ENCODE measurements at places on chromosomes 5 and 9.

DNA sequence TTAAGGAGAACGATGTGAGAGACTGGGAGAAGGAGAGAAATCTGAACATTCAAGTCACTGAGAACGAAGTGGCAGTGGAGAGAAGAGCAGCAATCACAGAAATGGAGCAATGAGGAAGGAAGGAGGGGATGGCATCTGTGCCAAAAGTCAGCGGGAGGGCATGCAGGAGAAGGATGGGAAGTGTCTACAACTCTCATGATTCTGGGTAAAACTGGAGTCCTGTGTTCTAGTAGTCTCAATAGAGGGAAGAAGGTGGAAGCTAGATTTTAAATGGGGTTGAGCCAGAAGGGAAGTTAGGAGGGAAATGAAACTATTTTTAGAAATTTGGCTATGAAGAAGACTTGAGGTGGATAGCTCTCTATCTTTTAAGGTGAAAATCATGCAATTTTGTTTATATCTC lies 39.1 kb upstream of the SPATA31C2 start:
- DNase-seq: no peak

- no peak for DNase-seq
Observed at GRCh38 chr5:154302161-154302560, 111.6 kb downstream of the GALNT10 start.

DNA sequence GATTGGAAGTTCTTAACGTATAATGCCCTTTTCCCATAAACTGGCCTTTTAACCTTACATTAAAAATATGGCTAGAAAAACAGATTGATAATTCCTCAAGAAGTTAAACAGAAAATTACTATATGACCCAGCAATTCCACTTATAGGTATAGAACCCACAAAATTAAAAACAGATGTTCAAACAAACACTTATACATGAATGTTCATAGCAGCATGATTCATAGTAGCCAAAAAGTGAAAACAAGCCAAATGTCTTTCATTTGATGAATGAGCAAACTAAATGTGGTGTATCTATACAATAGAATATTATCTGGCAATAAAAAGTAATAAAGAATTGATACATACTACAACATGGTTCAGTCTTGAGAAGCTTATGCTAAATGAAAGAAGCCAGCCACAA lies 35.5 kb downstream of the POU5F2 start:
- DNase-seq: no peak

DNA sequence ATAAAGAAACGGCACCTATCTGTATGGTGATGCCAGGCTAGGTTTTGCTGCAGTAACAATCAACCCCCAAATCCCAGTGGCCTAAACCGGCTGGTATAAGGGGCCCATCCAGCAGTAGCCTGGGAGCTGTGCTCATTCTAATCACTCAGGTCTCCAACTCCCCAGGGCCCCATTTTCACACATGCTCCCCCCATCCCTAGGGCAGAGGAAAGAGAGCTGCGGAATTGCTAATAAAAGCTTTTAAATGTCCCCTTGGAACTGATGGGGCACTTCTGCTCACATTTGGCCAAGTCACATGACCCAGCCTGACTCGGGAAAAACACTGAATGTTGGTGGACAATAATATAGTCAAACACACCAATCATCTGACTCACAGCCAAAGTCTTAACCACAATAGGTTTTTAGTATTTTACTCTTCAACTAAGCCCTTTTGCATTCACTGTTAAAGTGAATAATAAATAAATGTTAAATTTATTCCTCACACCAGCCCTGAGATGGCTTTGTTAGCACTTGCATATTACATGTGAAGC lies 1.6 kb downstream of the FBLL1 start:
- no peak for DNase-seq

DNA sequence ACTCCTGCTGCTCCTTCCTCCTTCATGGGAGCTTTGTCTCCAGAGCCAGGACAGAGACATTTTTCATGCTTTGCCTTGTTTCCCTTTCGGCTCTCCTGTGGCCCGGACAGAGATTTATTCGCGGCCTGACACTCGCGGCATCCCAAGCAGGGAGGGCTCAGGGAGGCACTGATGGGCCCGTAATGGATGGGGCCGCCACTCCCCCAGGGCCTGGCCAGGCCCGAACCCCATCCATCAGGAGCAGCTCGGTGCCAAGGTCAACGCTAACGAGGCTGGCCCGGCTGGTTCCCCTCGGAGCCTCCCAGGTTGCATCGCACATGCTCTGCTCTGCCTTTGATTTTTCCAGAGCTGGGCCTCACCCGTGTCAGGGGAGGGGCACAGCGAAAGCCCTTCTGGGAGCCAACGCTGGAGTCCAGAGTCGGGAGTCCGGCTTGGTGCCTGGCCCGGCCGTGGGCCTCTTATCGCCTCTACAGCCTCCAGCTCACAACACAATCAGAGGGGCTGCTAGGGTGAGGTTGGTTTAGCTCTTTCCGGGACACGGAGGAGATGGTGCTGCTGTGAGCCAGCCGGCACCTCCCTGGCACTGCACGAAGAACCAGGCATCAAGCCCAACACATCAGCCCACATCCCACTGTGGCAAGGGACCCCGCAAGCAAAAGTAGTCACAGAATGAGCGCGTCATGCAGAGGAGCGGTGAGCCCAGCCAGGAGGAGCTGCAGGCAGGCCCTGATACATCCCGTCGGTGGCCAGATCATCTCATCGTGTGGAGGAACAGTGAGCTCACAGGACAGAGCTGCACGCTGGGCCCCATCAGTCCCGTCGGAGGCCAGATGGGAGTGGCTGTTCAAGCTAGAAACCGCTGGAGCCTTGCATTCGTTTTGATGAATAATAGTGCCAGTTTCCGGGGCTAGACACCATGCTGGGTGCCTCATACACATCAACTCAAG lies 72.2 kb upstream of the BARHL1 start:
- DNase-seq: no peak

GRCh38 chr9:82490019-82490499 lies 501.5 kb downstream of the SPATA31D1 start:
- no peak for DNase-seq

All from GF-D8 (cell line).